ENCODE measurements at places on chromosomes 6 and 20.

DNA sequence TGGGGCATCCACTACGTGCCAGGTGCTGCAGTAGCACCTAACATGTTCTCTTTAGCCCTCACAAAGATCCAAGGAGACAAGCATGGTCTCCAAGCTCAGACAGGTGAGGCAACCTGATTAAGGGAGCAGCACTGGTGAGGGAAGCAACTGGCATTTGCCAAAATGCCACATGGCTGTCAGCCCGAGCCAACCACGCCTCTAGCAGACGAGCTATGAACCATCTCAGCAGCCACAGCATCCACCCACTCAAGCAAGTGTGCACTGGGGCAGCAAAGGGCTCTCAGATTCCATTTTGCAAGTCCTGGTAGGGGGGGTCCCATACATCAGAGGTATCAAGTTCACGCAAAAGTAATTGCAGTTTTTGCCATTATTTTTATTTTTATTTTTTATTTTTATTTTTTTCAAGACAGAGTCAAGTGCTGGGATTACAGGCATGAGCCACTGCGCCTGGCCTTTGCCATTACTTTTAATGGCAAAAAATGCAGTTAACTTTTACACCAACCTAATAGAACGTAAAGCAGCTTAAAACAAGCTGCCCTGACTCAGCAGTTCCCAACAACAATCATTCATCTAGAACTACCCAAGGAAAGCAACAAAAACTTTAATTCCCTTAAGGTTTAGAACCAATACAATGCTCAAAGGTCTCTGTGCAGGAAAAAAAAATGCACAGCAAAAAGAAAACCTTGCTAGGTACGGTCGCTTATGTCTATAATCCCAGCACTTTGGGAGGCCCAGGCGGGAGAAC is 36.3 kb upstream of the SPDEF start:
- no peak for DNase-seq

DNA sequence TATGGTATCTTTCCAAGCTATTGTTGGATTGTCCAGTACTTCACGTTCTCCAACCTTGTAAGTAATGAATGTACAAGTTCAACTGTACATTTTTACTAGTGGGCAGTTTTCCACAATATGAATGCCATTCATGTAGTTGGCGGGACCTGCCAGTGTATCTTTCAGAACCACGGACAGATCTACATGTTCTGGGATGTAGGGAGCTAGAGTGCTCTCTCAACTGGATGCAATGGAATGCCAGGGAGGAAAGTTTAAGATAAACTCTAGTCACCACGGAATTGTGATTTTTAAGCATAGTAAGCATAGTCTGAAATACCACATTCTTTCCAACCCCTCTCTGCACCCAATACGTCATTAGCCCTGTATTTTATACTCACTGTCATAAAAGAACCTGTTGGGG is 21.5 kb upstream of the HLA-C start:
- peak; percentile 15 for DNase-seq

- no peak for DNase-seq
These were observed 187.5 kb downstream of the BACH2 start for GRCh38 chr6:90109141-90109540.

DNA sequence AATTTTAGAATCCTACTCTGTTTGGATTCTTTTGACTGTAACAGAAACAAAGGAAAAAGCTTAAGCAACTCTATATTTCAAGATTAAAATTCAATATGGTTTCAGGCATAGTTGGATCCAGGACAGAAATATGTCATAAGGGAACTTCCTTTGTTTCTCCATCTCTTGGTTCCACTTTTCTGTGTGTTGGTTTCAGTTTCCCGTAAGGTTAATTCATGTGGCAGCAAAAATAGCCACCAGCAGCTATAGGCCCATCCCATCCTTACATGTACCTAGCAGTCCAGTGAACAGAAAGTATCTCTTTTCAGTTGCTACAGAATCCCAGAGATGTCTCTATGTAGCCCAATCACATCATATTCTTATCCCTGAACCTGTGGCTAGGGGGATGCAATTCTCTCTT is 8.8 kb upstream of the FAM8A1 start:
- DNase-seq = no peak

DNA sequence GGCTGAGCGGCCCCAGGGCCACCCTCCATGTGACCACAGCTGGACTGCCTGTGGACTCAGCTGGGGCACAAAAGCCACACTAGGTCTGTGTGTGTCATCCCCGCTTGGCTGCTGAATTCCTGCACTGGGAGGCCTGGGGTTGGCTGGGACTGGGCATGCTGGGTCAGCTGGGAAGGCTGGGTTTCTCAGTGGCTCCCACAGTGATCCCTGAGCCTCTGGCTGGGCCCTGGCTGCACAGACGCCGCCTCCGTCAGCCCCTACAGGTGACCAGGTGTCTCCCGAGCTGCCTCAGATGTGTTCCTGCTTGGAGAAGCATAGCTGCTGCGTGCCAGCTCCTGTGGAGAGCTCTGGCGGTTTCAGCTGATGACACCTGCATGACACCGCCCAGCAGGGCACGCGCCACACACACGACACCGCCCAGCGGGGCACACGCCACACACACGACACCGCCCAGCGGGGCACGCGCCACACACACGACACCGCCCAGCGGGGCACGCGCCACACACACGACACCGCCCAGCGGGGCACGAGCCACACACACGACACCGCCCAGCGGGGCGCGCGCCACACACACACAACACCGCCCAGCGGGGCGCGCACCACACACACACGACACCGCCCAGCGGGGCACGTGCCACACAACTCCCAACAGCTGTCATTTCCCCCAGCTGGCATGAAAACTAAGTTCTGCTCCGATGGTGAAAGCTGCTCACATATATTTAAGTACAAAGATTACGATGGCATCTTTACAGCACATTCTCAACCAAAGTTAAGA is 88.8 kb downstream of the TAF4 start:
- DNase-seq = no peak

GRCh38 chr20:36645998-36646397 is at the start of gene SLA2:
Gene SLA2 (minus strand): TSS chr20:36646196. CDS start chr20:36641335, 4,861 bp downstream.
- no peak for DNase-seq

GRCh38 chr20:23656372-23656771 is 18.6 kb upstream of the CST3 start:
- DNase-seq = no peak

DNA sequence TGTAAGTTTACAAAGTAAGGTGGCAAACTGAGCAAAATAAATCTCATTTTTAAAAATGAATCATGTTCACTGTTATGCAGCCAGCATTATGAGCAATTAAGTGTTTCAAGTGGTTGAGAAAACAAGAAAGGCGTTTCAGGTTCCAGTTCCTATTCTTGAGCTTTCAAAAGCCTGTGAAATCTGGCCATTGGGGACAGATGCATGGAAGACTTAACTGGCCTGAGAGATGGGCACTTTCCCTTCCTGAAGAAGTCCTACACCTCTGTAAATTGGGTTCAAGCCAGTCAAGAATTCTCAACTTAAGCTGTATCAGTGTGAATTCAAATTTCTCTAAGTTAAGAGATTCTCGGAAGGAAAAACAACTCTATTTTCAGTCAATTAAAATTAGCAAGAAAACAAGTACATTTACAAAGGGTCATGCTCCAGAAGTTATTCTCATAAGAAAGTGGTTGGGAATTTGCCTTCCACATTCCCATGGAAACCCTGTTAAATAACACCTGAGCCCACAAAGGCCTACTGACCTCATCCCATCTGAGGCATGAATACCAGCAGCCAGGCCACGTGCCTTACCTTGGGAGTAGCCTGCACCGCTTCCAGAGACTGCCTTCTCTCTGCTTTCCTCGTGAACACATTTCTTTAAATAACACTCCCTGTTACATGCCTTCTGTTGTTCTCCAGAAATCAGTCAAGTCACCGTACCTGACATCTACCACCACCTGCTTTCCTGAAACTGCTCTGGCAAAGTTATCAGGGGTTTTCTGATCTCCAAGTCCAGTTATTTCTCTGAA is 19.4 kb downstream of the MAP3K5 start:
- DNase-seq = no peak

DNA sequence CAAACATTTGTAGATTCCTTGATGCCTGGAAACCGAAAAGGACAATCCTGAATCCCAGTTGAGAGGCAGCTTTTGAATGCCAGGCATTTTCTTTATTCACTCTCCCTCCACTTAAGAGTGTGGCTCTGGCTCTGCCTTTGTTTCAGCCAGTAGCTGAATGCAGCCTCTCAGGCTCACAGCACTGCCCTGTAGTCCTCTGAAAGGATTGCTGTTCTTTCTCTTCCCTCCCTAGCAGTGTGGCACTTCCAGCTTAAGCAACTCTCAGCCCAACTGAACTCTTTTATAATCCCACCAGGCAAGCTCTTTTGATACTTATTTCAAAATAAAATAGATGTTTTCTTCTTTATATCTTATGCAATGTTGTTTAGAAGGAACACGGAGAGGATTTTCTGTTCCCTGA is 415.6 kb downstream of the GJA1 start:
- DNase-seq = no peak

DNA sequence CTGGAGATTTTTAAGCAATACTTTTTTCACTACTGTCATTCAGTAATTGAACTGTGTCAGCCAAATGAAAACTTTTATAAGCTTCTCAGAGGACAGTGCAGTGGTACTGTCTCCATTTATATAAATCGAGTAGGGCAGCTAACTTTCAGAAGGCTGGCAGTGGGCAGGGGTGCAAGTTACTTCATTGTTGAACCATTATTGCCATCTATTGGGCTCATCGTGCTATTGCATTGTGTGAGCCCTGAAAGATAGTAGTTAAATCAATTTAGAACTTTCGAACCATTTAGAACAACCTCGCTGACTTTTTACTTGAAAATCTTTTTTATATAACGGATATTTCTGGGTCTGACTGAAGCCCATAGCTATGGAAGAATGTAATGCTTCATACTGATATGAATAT is 347.8 kb upstream of the PLCB4 start:
- DNase-seq = peak; percentile 62

DNA sequence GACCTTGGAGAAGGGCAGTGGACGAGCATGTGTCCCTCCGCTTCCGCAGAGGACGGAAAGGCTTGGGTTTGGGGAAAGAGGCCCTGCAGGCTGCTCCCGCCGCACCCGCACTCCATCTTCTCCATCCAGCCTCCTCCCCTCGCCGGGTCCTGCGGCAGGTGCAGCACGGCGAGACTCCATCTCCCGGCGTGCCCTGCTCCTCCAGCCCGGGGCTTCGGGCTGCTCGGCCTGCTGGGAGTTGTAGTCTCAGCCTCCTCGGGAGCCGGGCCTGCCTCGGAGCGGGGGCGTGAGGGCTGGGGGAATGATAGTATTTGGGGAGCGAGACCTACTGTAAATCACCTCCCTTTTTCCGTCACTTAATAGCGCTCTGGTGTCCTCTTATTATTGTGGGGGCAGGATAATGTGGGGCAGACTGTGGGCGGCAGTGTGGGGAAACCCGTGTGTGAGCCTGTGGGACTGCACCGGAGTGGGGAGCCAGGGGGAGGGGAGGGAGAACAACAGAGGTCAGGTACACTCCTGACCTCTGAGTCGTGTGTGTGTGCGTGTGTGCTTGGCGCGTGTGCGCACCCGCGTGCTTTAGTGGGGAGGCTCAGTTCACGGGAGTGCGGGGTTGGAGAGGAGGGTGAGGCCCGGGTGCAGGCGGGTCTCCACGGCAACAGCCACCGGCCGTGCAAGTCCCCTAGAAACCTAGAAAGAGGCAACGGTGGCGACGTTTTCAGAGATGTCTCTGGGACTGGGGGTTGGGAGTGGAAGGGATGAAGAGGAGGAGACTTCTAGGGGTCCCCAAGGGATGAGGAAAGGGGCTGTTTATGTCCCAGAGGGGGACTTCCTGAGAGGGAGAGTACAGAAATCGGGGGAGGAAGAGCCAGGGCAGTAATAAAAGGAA is 4.1 kb downstream of the TTBK1 start:
- peak; percentile 67 for DNase-seq

Data from SW480 (cell line).